Heart left ventricle (tissue), 16 donors: ENCODE measurements at places on chromosomes 6 and 20. TPM values are rescaled to one million over a fixed set of nuclear protein-coding genes. Genes with fewer than 3 reads are reported as not detected.

DNA sequence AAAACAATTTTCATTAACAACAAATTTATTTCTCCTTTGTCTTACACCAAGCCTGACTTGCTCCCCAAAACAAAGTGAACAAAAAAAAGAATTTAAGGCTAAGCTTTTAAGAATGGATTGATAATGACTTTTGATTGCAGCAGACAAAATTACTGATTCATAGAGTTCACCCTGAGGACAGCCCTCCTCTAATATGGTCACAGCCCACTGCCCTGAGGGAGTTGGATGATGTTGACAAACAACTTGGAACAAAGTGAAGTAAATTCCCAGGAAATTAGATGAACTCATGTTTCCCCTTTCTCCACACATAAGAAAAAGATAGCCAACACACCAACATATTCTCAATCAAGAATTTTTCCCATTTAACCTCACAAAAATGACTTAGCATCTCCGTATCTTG is 7.7 kb upstream of the ISM1 start:
- no peaks in the 10 kb centered on the region for H3K4me1 ChIP-seq
- H3K36me3 ChIP-seq: no peaks in the 10 kb centered on the region

- H3K4me1 ChIP-seq: peaks cover 8% of the 10 kb centered on the region
- H3K36me3 ChIP-seq: no peaks in the 10 kb centered on the region
- no peak overlapping the region for H3K4me3 ChIP-seq
- peaks cover 100% of the 10 kb centered on the region for H3K27me3 ChIP-seq
These were observed 4.5 kb downstream of the PRDM13 start for GRCh38 chr6:99611148-99611547.

DNA sequence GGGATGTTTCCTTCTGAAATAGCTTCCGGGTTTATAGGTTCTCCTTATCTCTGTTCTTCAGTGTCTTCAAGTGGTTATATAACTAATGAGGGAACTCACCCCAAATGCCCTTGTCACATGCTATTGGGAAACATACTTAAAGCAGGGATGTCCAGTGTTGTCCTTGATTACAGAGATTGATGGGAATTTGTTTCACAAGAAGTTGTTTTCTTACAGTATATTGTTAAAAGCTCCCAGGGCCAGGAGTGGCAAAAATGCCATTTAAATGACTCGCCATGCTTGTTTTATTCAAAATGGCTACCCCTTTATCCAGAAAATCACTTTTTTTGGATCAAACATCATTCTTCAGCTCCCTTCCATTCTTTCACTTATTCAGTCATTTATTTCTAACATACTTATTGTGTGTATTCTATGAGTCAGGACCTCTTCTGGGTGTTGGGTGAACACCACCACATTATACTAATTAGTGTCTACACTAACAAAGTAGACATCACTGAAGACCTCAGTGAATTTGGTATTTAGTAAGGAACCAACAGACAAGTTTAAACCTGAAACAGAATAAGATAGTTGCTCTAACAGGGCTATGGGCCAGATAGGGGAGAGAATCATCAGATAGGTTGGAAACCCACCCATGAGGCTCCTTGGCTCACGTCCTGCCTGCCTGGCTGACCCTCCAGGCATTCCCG is 791.1 kb downstream of the MAFB start:
- no peaks in the 10 kb centered on the region for H3K36me3 ChIP-seq
- no peak for DNase-seq
- no peak overlapping the region for H3K27ac ChIP-seq

- H3K36me3 ChIP-seq: peaks cover 6% of the 10 kb centered on the region
- H3K4me3 ChIP-seq: peak overlapping the region; percentile 96
- H3K27ac ChIP-seq: peak overlapping the region; percentile 99
- DNase-seq: peak; percentile 84
These were observed 1.9 kb downstream of the PPP1R18 start for GRCh38 chr6:30684386-30685156.

Gene COL11A2
- total RNA-seq: 1.2 TPM

DNA sequence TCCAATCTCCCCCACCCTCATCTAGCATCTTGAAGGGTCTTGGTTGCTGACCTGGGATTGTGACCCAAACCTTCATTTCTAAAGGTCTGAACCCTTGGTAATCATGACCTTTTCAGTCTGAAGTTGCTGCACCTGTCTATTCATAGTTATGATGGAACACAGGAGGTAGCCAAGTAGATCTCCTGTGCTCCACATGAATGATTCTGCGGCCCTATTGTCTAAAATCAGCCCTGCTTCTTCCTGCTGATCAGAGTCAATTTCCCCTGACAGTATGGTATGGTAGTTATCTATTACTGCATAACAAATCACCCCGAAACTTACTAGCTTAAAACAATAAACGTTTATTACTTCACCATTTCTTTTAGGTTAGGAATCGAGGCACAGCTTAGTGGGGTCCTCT is 9.0 kb downstream of the OR2B6 start:
- DNase-seq: no peak
- H3K36me3 ChIP-seq: no peaks in the 10 kb centered on the region
- H3K27ac ChIP-seq: no peak overlapping the region
- no peak overlapping the region for H3K4me3 ChIP-seq
- no peaks in the 10 kb centered on the region for H3K27me3 ChIP-seq

DNA sequence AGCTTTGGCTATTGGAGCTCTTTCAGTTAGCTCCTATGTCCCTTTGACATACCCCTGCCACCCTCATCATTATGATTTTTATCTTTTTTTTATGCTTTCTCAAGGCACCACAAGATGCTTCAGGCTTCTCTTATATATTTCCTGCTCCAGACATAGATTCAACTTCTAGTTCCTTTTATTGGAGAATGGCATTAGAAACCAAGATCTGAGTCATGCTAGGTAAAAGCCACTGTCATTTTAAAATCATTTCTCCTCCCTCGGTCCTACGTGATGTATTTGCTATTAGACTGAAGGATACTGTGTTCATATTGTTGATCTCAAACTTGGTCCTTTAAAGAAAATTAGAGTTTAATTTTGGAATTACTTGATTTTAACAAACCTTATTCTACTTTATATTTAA is 8.3 kb downstream of the TENT5A start:
- H3K27me3 ChIP-seq: no peaks in the 10 kb centered on the region
- H3K36me3 ChIP-seq: peaks cover 22% of the 10 kb centered on the region
- H3K27ac ChIP-seq: no peak overlapping the region
- no peak overlapping the region for H3K4me3 ChIP-seq
- DNase-seq: no peak

Gene SIRPD
- total RNA-seq: not detected

Gene ENPP3
- total RNA-seq: not detected

GRCh38 chr6:130467146-130468050 is 101.6 kb downstream of the TMEM200A start:
- no peaks in the 10 kb centered on the region for H3K36me3 ChIP-seq
- no peaks in the 10 kb centered on the region for H3K27me3 ChIP-seq
- no peak for DNase-seq
- no peaks in the 10 kb centered on the region for H3K4me1 ChIP-seq
- H3K4me3 ChIP-seq: no peak overlapping the region

Gene ANKRD6
- total RNA-seq: 11.9 TPM

GRCh38 chr6:100980949-100981348 is 99.8 kb upstream of the ASCC3 start:
- DNase-seq: no peak
- H3K27me3 ChIP-seq: no peaks in the 10 kb centered on the region
- H3K4me3 ChIP-seq: no peak overlapping the region
- H3K4me1 ChIP-seq: no peaks in the 10 kb centered on the region

DNA sequence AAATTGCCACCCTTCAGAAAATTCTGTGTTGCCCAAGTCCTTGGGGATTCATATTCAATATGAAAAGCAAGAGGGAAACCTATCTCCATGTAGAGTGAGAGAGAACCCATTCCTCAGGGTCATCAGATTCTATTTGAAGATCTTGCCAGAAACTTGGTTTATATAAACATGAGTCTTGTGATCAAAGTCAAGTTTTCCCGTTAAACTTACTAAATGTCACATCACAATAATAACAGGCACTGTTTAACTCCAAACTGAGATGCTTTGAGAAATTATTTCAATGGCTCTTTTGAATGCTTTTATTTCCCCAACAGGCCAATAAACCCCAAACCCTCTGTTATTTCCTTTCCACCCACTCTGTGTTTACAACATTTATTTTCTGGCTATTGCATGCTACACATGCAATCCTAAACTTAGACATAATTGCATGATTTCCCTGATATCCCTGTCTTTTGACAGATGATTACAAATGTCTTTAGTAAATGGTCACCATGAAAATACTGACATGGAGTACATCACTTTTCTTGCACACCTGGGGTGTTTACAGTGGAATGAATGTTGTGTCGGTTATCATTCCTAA is 31.1 kb upstream of the SSTR4 start:
- no peak for DNase-seq
- H3K27me3 ChIP-seq: no peaks in the 10 kb centered on the region
- H3K4me1 ChIP-seq: no peaks in the 10 kb centered on the region

GRCh38 chr6:42131531-42131930 is 10.9 kb downstream of the C6orf132 start:
- DNase-seq: no peak
- no peak overlapping the region for H3K27ac ChIP-seq
- H3K4me3 ChIP-seq: no peak overlapping the region
- H3K27me3 ChIP-seq: no peaks in the 10 kb centered on the region

DNA sequence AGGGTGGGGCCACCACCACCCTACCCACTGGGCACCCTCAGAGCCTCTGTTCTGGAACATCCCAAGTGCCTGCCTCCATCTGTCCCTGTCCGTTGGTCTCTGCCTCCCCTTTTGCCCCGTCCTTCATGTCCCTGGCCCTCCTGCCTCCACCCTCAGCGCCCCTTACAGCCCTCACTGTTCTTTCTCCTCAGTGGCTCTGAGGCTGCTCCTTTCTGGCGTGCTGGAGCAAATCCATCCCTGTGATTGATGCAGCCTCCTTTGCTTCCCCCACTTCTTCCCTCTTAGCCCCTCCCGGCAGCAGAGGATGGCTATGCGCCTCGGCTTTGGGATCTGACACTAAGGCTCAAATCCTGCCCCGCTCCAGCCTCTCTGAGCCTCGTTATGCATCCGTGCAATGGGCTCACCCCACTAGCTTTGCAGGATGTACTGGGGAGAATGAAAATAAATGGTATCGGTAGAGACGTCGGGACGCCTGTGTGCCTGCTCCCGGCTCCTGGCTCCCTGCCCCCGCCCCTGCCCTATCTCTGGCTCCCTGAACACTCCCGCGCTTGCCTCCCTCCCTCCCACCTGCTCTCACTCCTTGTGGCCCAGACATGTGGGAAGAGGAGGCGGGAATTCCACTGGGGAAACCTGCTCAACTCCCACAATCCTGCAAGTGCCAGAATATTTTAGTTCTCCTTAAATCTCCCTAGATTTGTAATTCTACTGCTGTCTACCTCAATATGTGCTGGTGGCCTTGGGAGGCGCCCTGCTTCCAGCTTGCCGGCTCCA is 13.1 kb downstream of the VSTM2L start:
- H3K4me1 ChIP-seq: no peaks in the 10 kb centered on the region
- H3K36me3 ChIP-seq: no peaks in the 10 kb centered on the region
- DNase-seq: no peak

Gene RNF114
- total RNA-seq: 43.9 TPM

GRCh38 chr20:16007164-16007563 is 566.1 kb downstream of the KIF16B start:
- no peak for DNase-seq
- H3K4me1 ChIP-seq: no peaks in the 10 kb centered on the region
- H3K4me3 ChIP-seq: no peak overlapping the region

- peak overlapping the region; percentile 85 for H3K27ac ChIP-seq
- H3K4me3 ChIP-seq: no peak overlapping the region
- H3K27me3 ChIP-seq: no peaks in the 10 kb centered on the region
These were observed 1.6 kb upstream of the OGFRL1 start for GRCh38 chr6:71287038-71287437.

GRCh38 chr6:139436200-139436956 is 61.9 kb upstream of the CITED2 start:
- no peak overlapping the region for H3K27ac ChIP-seq
- DNase-seq: no peak
- no peaks in the 10 kb centered on the region for H3K4me1 ChIP-seq
- no peaks in the 10 kb centered on the region for H3K36me3 ChIP-seq
- no peak overlapping the region for H3K4me3 ChIP-seq

Gene CTAGE9
- total RNA-seq: not detected

DNA sequence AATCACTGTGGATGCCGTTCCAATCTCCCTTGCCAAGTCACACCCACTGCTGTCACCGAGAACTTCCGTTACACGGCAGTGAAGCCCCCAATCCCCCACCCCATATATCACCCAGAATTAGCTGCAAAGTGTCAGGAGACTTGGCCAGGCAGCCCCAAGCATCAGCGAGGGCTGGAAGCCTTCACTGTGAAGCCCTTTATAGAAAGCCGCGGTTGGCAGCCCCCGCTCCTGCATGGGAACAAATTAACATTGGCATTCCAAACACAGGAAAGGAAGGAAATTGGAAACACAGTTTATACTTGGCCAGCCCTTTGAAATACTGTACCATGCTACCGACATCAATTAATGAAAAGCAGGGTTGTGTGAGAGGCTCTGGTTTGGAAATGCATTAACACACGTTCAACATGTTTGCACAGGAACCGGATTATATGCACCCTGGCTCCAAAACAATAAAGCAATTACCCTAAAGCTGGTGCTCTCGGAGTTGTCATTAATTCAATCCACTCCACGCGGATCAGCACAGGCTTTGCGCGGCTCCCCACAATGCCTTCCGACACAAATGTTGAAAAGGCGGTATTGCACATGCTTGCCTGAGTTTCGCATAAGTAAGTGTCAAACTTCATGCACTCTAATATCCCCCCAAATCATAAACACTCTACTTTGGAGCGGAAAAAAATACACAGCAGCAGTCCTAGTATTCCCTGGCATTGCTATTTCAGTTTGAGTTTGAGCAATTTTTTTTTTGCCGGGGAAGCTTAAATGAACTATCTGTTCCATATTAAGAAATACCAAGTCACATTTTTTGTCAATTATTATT is 7.1 kb downstream of the BMP7 start:
- no peaks in the 10 kb centered on the region for H3K36me3 ChIP-seq
- no peak for DNase-seq
- no peak overlapping the region for H3K27ac ChIP-seq
- peak overlapping the region; percentile 16 for H3K4me3 ChIP-seq
- peaks cover 38% of the 10 kb centered on the region for H3K27me3 ChIP-seq
- no peaks in the 10 kb centered on the region for H3K4me1 ChIP-seq

DNA sequence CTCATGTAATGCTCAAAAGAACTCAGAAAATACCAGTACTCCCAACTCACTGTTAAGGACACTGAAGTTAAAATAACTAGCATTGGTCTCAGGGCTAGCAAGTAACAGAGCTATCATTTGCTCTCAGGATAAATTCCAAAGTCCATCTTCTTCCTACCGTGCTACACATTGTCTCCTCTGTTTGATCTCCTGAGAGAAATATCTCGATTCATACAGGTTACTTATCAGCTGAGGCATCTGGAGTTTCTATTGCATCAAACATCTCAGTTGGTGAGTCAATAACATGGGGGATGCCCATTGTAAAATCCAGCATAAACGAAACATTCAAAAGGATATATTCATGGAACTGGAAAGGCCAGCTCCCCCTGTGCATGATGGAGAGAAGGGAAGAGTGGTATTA is 147.4 kb downstream of the BACH2 start:
- DNase-seq: no peak
- H3K36me3 ChIP-seq: no peaks in the 10 kb centered on the region
- H3K4me3 ChIP-seq: no peak overlapping the region
- no peak overlapping the region for H3K27ac ChIP-seq
- H3K27me3 ChIP-seq: no peaks in the 10 kb centered on the region

- no peaks in the 10 kb centered on the region for H3K27me3 ChIP-seq
- no peaks in the 10 kb centered on the region for H3K36me3 ChIP-seq
- no peak for DNase-seq
These were observed 12.8 kb upstream of the MYMX start for GRCh38 chr6:44203955-44204354.

Gene STXBP5
- total RNA-seq: 20.0 TPM

GRCh38 chr6:33808641-33809180 is 4.9 kb upstream of the MLN start:
- peaks cover under 1% of the 10 kb centered on the region for H3K27me3 ChIP-seq
- H3K36me3 ChIP-seq: no peaks in the 10 kb centered on the region
- no peaks in the 10 kb centered on the region for H3K4me1 ChIP-seq
- DNase-seq: no peak
- no peak overlapping the region for H3K27ac ChIP-seq
- no peak overlapping the region for H3K4me3 ChIP-seq

Gene OR2J3
- not detected for total RNA-seq
